Stomach (tissue), 19 donors: ENCODE measurements at places on chromosomes 7 and 10. TPM values are rescaled to one million over a fixed set of nuclear protein-coding genes. Genes with fewer than 3 reads are reported as not detected.

GRCh38 chr7:22275661-22276060 is 81.3 kb downstream of the RAPGEF5 start:
- H3K4me1 ChIP-seq: no peaks in the 10 kb centered on the region
- H3K27me3 ChIP-seq: no peaks in the 10 kb centered on the region
- no peak for DNase-seq
- no peaks in the 10 kb centered on the region for H3K36me3 ChIP-seq
- H3K27ac ChIP-seq: no peak overlapping the region
- no peak overlapping the region for H3K4me3 ChIP-seq

- H3K4me3 ChIP-seq: peak overlapping the region; percentile 81
- DNase-seq: no peak
- H3K27me3 ChIP-seq: no peaks in the 10 kb centered on the region
- H3K4me1 ChIP-seq: peaks cover 16% of the 10 kb centered on the region
- H3K27ac ChIP-seq: peak overlapping the region; percentile 89
Measured at GRCh38 chr7:24978843-24979469, 1.0 kb downstream of the OSBPL3 start.

GRCh38 chr10:8242295-8242872 is 187.9 kb downstream of the GATA3 start:
- no peak overlapping the region for H3K27ac ChIP-seq
- no peaks in the 10 kb centered on the region for H3K27me3 ChIP-seq
- no peak for DNase-seq
- H3K4me1 ChIP-seq: no peaks in the 10 kb centered on the region
- no peak overlapping the region for H3K4me3 ChIP-seq
- H3K36me3 ChIP-seq: no peaks in the 10 kb centered on the region

- DNase-seq: no peak
- H3K27ac ChIP-seq: no peak overlapping the region
- no peaks in the 10 kb centered on the region for H3K36me3 ChIP-seq
- H3K4me1 ChIP-seq: no peaks in the 10 kb centered on the region
Measured at GRCh38 chr10:88154596-88155250, 291.3 kb downstream of the PTEN start.

- DNase-seq: no peak
- no peaks in the 10 kb centered on the region for H3K27me3 ChIP-seq
- H3K27ac ChIP-seq: no peak overlapping the region
- no peak overlapping the region for H3K4me3 ChIP-seq
- H3K36me3 ChIP-seq: no peaks in the 10 kb centered on the region
Measured at GRCh38 chr7:27962273-27962672, 218.3 kb downstream of the JAZF1 start.

DNA sequence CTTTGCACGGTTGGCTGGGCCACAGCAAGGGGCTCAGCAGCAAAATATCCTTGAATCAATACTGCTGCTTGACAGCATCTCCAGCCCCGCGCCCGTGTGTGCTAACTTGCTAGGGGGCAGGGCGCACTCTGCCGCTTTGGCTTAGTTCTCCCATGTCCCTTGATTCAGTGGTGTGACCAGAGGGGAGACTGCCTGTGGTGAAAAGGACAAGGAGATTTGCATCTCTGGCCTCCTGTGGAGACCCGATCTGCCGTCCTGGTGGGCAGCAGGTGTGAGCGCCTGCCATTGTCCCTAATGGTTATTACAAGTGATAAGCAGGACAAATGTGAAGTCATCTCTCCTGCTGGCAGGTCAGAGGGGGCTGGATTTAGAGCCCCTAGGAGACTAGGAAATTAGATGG is 500.2 kb upstream of the GALNT17 start:
- no peaks in the 10 kb centered on the region for H3K36me3 ChIP-seq
- no peak for DNase-seq
- no peaks in the 10 kb centered on the region for H3K4me1 ChIP-seq
- no peak overlapping the region for H3K27ac ChIP-seq

- no peaks in the 10 kb centered on the region for H3K36me3 ChIP-seq
- no peaks in the 10 kb centered on the region for H3K27me3 ChIP-seq
- H3K4me3 ChIP-seq: no peak overlapping the region
- H3K27ac ChIP-seq: no peak overlapping the region
- no peaks in the 10 kb centered on the region for H3K4me1 ChIP-seq
Measured at GRCh38 chr10:10591715-10592341, 425.8 kb upstream of the CELF2 start.

- H3K4me1 ChIP-seq: peaks cover 12% of the 10 kb centered on the region
- H3K4me3 ChIP-seq: no peak overlapping the region
- H3K27ac ChIP-seq: peak overlapping the region; percentile 74
- H3K27me3 ChIP-seq: no peaks in the 10 kb centered on the region
- H3K36me3 ChIP-seq: no peaks in the 10 kb centered on the region
Measured at GRCh38 chr7:112421666-112422486, 28.4 kb upstream of the IFRD1 start.

DNA sequence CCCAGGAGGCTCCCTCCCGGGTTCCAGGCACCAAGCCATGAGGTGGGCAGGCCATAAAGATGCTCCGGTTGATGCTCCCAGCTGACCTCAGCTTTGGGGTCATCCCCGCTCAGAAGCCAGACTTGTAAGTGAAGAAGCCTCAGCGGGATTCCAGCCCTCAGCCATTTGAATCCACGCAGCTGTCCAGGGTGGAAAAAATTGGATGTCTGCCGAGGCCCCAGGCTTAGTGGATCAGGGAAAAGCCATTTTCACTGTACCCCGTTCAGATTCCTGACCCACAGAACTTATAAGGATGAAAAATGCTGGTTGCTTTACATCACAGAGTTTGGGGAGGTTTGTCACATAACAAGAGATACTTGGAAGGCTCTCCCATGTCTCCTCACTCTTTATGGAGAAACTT is 49.2 kb upstream of the CPN1 start:
- H3K27me3 ChIP-seq: peaks cover 9% of the 10 kb centered on the region
- no peak overlapping the region for H3K27ac ChIP-seq
- H3K4me1 ChIP-seq: no peaks in the 10 kb centered on the region
- H3K36me3 ChIP-seq: no peaks in the 10 kb centered on the region

- no peaks in the 10 kb centered on the region for H3K27me3 ChIP-seq
- H3K27ac ChIP-seq: no peak overlapping the region
- H3K36me3 ChIP-seq: no peaks in the 10 kb centered on the region
- H3K4me3 ChIP-seq: no peak overlapping the region
- H3K4me1 ChIP-seq: no peaks in the 10 kb centered on the region
- no peak for DNase-seq
Measured at GRCh38 chr7:22430457-22430856, 69.5 kb downstream of the STEAP1B start.

DNA sequence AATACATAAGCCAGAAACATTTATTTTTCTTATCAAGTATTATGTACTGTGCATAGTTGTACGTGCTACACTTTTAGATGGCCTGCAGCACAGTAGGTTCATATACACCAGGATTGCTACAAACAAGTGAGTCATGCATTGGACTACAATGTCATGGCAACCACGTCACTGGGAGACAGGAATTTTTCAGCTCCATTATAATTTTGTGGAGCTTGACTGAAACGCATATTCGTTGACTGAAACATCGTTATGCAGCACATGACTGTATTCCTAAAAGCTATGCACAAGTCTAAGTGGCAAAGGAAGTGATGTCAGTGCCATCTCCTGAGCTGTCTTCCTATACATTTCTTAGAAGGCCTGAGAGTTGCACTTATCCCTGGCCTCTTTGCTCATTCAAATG is 871.8 kb downstream of the IPMK start:
- H3K27ac ChIP-seq: no peak overlapping the region
- no peak for DNase-seq
- no peaks in the 10 kb centered on the region for H3K27me3 ChIP-seq
- no peak overlapping the region for H3K4me3 ChIP-seq

GRCh38 chr7:80263333-80263732 is 128.7 kb downstream of the GNAI1 start:
- no peaks in the 10 kb centered on the region for H3K4me1 ChIP-seq
- H3K27ac ChIP-seq: no peak overlapping the region
- H3K36me3 ChIP-seq: no peaks in the 10 kb centered on the region
- peak; percentile 58 for DNase-seq
- H3K27me3 ChIP-seq: no peaks in the 10 kb centered on the region

GRCh38 chr7:83347945-83348444 is 185.3 kb upstream of the PCLO start:
- H3K27ac ChIP-seq: no peak overlapping the region
- H3K4me3 ChIP-seq: no peak overlapping the region
- no peaks in the 10 kb centered on the region for H3K36me3 ChIP-seq
- no peak for DNase-seq
- H3K27me3 ChIP-seq: no peaks in the 10 kb centered on the region

Gene GBX1
- not detected for total RNA-seq

Gene SLC13A1
- not detected for total RNA-seq

Gene SNX10
- 0.58 TPM for total RNA-seq

Gene PLOD3
- total RNA-seq: 26.5 TPM

Gene HPSE2
- 1.2 TPM for total RNA-seq
